Stimulated activated CD8-positive, alpha-beta memory T cell treated with anti-CD3 and anti-CD28 coated beads, Interleukin-4, amount 100 ng/mL, for 4 hours (primary cell): ENCODE measurements at places on chromosomes 6 and 20.

DNA sequence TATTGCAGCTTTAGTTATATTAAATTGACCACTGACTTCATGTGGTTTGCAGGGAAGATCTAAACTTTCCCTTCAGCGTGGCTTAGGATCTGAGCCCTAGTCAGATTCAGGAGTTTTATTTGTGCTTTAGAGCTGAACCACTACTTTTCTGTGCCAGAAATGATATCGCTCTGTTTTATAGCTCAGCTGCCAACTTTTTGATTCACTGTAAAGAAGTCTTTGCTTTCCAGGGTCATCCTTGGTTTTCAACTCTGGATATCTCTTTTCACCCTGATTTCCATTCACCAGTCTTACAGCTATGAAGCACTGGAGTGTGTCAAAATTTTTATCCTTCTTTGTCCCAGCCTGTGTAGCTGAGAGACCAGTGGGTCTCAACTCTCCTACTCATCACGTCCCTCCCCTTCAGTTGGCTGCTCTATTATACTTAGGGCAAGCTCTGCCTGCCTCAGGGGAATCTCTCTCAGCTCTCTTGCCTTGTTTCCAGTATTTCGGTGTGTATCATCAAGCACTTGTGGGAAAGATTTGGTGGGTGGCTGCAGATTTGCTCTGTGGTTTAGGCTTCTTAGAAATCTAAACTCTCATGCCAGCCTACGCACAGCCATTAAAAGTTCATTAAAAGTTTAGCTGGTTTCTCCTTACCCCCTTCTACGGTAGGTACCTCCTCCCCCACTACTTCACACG, 425.5 kb downstream of the TENT5A start:
- no peak for DNase-seq

DNA sequence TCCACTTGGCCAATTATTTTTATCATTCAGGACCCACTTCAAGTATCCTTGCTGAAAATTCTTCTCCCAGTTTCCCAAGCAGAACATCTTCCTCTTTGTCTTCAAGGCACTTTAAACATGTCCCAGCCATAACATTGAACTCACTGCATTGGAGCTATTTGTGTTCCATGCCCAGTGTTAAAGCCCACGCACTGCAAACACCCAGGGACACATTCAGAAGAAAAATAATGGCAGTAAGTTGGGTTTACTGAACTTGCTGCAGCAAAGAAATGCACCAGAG, 1.6 kb upstream of the APMAP start:
- DNase-seq, result no peak

DNA sequence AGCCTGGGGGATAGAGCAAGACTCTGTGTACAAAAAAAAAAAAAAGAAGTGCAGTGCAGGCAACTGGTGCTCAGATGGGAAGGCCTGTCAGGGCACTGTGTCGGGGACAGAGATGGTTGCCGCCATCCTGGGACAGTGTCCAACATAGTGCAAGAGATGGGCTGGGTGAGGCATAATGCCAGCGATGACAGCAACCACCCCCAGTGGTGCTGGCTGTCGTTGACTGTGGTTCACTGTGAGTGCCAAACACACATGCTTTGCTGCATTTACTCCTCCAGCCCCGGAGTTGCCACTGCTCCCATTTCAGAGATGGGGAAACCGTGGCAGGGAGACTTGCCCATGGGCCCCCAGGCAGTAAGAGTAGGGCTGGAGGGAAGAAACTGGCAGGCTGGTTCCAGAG, 5.2 kb upstream of the C20orf203 start:
- DNase-seq, result no peak

DNA sequence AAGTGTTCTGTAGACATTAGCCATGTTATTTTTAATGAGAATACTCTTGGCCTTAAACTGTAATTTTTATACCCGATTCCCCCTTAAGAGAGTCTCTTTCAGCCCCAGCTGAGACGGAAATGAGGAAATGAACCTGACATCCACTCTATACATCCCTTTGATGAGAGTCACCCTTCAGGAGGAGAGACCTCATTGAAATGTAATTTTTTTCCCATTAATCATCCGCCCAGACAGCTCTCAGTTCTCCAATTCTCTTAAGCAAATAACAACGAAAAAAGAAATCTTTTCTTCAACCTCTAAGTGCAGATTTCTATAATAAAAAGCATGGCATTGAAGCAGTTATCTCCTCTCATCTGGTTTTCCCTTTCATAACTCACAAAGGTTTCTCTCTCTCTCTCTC, 243.8 kb upstream of the PMEPA1 start:
- DNase-seq, result no peak

DNA sequence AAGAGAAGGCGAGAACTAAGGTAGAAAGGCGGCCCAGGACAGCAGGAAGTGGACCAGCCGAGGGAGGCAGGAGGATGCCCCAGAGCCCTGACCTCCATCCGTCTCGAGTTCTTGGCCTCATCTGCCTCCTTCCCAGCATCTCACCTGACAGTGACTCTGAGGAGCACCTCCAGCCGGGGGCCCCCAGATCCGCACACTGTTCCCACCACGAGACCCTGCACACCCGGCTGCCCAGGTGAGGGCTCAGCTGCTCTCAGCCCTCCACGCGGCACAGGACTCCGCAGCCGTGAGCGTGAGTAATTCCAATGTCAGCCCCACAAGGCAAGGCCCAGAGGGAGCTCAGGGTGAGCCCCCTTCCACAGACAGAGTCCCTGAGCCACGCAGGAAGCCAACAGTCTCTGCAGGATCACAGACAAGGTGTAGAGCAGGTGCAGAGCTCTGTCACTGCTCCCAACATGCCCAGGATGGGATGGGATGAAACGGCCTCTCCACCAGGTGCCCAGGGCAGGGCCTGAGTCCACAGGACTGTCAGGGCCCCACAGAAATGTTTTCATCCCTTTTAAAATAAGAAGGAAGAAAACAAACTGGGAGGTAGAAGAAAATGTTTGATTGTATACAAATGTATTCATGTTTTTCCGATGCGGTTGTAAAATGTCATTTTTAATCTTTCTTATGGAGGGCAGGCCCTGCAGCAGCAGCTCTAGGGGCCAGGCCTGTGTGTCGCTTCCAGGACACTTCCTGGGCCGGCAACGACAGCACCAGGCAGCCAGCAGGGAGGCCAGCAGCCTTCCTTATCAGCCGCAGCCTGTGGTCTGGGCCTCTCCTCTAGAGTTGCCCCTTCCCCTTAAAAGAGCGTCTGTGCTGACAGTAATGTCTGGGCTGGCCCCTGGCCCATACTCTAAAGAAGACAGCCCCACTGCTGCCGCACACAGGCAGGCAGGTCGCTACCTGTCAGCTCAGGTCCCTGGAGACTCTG, 66.9 kb downstream of the DLL1 start:
- DNase-seq, result no peak

GRCh38 chr6:130113201-130113710, 94.9 kb downstream of the L3MBTL3 start:
- no peak for DNase-seq

DNA sequence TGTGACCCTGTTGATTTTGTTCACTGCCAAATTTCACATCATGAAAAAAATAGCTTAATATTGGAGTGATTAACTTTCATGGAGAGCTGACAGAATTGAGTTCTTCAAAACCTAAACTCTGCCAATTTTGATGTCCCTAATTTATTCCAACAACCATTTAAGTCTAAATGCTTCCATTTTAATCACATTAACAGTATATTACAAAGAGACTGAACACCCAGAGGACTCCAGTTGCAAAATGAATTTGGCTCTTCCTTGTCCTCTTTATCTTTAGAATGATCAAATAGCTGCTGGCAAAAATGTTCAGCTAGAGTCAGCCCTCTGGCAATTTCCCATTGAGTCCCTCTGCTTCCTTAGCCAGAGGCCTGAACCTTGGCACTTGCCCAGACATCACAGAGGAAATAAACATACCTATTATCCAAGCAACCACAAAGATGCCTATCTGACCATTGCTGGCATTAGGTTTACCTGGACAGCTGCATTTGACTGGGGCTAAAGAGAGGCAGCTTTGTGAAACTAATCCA, 299.0 kb upstream of the STXBP5 start:
- DNase-seq, result no peak

DNA sequence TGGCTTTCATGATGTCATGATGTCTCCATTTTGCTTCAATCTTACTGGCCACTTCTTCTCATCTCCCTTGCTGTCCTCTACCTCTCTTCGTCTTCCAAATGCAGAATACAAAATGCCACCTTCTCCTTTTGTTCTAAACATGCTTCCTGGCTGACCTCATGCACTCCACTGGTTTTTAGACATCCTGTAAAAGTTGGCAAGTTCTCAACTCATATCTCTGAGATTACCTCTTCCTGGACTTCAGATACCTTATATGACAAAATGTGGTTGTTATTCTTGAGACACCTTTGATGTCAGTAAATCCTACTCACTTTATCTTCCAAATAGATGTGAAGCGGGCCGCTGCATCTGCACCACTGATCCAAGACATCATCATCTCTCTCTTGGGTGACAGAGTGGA, 212.7 kb upstream of the FOXA2 start:
- no peak for DNase-seq

GRCh38 chr20:42968746-42969145, 221.0 kb downstream of the PTPRT start:
- no peak for DNase-seq

DNA sequence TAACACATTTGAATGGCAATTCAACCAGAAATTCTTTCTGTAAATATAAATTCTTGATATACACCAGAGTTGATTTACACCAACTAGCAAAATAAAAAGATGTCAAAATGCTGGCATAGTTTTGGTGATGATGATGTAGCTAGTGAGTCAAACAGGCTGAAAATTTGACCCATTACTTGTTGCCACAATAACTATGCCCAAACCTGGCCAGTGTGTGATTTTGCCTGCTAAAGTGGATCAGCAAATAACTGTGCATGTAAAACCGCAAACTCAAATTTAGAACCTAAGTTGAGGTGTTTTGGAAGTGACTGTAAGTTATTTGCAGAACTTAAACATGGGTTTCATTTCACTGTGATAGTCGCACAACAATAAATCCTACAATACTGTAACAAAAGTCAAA, 125.9 kb downstream of the KIF6 start:
- no peak for DNase-seq

DNA sequence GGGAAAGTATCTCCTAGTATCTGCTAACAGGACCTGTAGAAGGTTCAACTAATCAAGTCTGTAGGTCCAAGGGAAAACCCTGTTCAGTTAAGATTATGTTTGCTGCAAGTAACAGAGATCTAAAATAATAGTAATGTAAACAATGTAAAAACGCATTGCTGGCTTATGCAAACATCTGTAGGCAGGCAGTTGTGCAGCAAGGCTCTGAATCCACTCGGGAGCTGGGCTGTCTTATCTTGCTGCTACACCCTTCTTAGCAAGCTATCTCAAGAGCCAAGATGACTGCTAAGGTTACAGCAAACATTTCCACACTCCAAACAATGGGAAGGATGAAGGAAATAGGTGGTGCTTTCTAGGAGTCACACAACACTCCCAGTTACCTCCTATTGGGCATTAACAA, 397.3 kb upstream of the NRSN1 start:
- no peak for DNase-seq

DNA sequence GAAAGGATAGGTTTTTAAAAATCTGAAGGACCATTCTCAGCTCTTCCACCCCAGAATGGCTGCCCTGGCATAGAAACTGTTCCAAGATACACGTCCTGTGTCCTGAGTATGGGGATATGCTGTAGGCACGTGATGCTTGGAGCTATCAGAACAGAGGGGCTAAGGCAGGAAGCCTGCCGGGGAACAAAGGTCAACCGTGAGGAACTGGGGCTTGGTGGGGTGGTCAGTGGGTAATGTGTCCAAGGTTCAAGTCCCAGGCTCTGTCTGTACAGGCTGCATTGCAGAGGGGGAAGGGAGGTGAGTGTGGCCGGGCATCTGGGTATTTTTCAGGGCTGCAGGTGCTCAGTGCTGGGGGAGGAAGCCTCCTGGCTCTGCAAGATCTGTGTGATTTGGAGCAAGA, 479.6 kb upstream of the CHD6 start:
- no peak for DNase-seq

DNA sequence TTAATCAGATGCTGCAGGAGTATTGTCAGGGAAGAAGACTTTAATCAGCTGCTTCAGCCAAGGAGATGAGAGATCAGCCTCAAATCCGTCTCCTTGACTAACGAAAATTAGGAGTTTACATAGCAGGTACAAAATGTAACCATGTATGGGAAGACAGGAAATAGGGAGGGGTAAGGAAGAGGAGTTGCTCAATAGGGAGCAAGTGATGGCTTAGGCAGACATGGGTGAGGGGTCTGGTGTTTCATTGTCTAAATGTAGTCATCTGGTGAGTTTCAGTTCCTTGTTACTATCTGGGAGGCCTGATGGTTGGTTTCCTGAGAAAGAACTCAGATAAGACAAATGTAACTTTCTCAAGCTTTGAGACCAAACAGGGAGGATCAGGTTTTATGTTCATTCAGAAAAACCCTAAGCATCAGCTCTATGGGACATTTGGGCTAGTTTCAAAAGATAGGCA, 217.3 kb upstream of the SULF2 start:
- DNase-seq, result no peak

DNA sequence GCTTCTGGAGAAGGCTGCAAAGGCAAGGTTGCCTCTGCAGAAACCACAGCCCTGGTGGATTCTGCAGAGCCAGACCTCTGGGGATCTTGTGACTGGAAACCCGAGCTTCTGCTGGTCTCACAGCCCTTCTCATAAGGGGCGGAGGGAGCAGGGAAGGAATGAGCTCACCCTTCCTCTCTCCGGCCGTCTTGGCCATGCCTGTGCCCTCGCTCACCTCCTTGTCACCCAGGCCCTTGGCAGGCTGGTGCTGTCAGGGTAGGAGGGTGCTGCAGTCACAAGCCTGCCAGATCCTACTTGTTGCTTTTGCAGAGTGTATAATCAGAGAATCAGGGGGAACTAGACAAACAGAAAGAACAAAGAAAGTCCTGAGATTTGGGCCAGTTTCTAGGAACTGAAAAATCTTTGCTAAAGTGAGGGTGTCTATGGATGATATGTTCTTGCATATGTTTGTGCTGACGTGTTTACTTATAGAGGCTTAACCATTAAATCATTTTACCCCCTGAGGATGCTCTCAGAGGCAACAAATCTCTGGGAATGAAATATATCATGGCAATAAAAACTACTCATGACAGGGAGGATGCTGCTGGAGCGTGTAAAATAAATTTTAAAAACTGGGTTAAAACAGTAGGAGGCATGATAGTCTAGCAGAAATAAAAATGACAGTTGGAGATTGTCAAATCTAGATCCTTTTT, 244.9 kb upstream of the SOX4 start:
- DNase-seq, result no peak

DNA sequence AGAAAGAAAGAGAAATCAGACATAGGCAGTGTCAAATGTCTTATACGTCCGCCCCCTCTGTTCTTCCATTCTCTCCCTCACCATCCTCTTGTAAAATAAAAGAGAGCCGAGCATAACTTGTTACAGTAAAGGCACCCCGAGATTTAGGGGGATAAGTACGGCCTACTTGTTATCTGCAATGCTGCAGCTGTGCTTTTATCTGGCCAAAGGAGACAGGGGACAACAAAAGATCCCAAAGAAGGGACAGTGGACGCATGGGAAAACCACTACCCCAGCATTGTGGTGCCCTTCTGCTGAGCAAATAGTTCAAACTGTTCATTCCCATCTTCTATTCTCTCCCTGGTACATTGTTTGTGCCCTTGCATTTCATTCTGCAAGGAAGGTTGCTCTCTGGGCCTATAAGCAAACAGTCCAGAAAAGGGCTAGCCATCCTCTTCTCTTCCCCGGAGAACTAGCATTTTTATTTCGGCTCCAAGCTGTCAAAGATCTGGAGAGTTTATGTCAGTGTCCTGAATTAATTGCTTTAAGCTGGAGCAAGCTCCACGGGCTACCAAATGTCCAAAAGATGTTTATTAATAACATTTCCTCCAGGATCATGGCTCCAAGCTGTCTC, 22.3 kb downstream of the FOXA2 start:
- no peak for DNase-seq
